Nephron progenitor cell (in vitro differentiated cells): ENCODE measurements at places on chromosomes 5 and 9.

DNA sequence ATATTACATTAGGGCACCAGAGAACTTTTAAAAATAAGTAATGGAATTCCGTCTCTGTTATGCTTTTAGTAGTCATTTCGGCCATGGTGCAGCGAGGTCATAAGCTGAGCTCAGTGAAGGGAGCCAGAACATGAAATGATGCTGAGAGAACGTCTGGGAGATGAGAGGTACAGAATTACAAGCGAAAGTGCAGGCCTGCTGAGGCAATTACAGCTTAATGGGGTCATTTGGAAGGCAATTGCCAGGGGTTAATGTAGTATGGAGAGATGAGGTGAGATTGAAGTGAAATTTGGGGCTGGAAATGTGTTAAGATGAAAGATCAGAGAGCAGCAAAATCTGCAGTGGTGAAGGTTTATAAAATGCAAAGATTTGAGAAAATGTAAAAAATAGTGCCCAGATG is 96.5 kb downstream of the PBX3 start:
- peaks cover 54% of the 10 kb centered on the region for H3K4me1 ChIP-seq
- H3K27me3 ChIP-seq: peaks cover 9% of the 10 kb centered on the region
- DNase-seq: no peak
- H3K4me3 ChIP-seq: peak overlapping the region; percentile 10
- H3K27ac ChIP-seq: no peak overlapping the region

DNA sequence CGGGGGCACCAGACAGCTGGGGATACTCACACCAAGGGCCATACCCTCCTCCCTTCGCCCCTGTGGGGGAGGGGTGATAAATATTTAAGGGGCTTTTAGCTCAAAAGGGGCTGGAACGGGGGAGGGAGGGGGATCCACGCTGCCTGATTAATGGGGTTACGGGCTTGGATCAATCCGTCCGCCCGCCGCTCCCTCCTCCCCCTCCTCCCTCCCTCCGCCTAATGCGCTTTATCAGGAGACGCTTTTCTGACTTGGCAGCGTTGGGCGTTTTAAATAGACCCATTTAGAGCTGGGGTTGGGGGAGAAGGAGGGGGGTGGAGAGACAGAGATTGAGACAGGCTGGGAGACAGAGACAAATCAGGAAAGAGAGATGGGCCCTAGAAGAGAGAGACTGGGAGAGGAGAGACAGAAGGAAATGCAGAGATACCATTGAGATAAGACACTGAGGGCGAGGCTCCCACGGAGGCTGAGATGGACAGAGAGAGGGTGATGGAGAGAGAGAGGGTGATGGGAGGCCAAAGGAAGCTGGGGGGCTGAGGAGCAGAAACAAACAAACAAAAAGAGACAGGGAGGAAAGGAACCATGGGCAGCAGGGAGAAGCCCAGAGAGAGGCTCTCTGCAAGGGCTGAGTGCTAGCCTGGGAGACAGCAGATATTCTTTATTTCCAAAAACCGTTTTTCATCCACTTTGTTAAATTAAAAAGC is 10.3 kb downstream of the CNTFR start:
- H3K36me3 ChIP-seq: no peaks in the 10 kb centered on the region
- peak; percentile 61 for DNase-seq
- peak overlapping the region; percentile 93 for H3K27ac ChIP-seq
- peak overlapping the region; percentile 72 for H3K4me3 ChIP-seq
- H3K27me3 ChIP-seq: peaks cover 5% of the 10 kb centered on the region

DNA sequence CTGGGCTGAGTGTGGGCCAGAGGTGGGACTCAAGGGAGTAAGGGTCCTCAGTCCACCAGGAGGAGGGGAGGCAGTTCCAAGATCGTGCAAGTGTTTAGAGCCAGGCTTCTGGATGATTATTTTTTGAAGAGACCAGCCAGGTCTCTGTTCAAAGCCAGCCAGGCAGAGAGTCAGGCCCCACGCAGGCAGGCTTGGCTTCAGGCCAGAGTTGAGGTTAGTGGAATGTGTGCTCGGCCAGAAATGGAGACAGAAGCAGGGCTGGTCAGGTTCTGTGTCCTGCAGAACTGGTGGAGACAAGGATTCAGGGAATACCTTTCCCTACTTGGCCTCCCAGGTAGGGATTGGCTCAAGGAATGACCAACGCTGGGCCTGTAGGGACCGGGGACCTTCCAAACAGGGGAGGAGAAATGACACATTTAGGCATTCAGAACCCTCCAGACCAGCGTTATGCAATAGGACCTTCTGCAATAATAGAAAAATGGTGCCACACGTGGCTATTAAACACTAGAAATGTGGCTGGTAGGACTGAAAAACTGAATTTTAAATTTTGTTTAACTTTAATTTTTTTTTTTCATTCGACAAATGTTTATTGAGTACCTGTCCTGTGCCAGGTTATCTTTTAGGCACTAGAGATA is 106.2 kb downstream of the CMYA5 start:
- no peak overlapping the region for H3K27ac ChIP-seq
- peaks cover 31% of the 10 kb centered on the region for H3K36me3 ChIP-seq
- H3K27me3 ChIP-seq: peaks cover 1% of the 10 kb centered on the region
- H3K4me3 ChIP-seq: no peak overlapping the region

GRCh38 chr9:119255116-119255515 is 114.1 kb downstream of the BRINP1 start:
- no peaks in the 10 kb centered on the region for H3K36me3 ChIP-seq
- no peak overlapping the region for H3K4me3 ChIP-seq
- no peak for DNase-seq
- H3K4me1 ChIP-seq: peaks cover 12% of the 10 kb centered on the region
- H3K27ac ChIP-seq: peak overlapping the region; percentile 27
- peaks cover 5% of the 10 kb centered on the region for H3K27me3 ChIP-seq

DNA sequence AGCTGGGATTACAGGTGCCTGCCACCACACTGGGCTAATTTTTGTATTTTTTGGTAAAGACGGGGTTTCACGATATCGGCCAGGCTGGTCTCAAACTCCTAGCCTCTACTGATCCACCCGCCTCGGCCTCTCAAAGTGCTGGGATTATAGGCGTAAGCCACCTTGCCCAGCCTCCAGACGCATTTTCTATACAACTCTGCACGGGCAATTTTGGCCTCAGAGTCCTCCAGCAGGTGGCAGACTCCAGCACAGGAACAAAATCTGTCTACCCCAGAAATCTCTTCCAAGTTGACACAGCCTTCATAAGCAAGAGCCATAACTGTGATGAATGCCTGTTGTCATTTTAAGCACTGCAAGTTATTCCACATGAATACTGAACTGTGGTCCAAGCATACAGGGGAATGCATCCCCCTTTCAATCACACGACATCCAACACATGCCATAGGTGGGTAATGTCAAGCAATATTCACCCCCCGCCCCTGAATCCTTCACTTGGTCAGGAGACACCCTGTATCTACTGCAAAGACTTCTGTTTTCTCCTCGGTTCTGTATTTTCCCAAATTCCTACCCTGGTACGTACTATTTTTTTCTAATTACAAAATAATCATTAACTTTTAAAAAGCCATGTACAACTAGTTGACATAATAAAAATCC is 50.8 kb downstream of the ALDH7A1 start:
- H3K36me3 ChIP-seq: peaks cover 27% of the 10 kb centered on the region
- peaks cover 9% of the 10 kb centered on the region for H3K4me1 ChIP-seq
- H3K4me3 ChIP-seq: no peak overlapping the region
- H3K27me3 ChIP-seq: no peaks in the 10 kb centered on the region
- H3K27ac ChIP-seq: no peak overlapping the region
- DNase-seq: peak; percentile 19

GRCh38 chr5:93621327-93621798 is 38.3 kb downstream of the NR2F1 start:
- H3K4me3 ChIP-seq: peak overlapping the region; percentile 84
- H3K27ac ChIP-seq: no peak overlapping the region
- no peaks in the 10 kb centered on the region for H3K36me3 ChIP-seq
- H3K27me3 ChIP-seq: peaks cover 43% of the 10 kb centered on the region

DNA sequence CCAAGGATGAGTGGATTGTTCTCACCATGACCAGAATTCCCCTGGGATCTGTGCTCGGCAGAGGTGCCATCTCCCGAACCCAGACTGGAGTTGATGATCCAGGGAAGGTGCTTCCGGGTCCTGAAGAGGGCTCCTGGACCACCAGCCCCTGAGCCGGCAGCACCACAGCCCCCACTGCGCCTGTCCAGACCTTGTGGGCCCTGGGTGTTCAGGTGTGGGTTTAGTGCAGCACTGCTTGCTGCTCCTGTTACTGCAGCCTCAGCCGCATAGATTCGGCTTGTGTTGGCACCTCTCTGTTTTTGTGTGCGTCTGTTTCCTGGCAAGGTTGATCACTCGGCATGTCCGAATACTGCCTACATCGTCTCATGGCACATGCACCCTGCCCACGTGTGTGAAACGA is 16.3 kb upstream of the NPM1 start:
- no peak overlapping the region for H3K4me3 ChIP-seq
- peaks cover 36% of the 10 kb centered on the region for H3K27me3 ChIP-seq
- H3K36me3 ChIP-seq: no peaks in the 10 kb centered on the region
- H3K27ac ChIP-seq: peak overlapping the region; percentile 32

- peaks cover 9% of the 10 kb centered on the region for H3K36me3 ChIP-seq
- H3K27me3 ChIP-seq: no peaks in the 10 kb centered on the region
- no peak overlapping the region for H3K27ac ChIP-seq
- no peak overlapping the region for H3K4me3 ChIP-seq
- no peaks in the 10 kb centered on the region for H3K4me1 ChIP-seq
These were observed 268.6 kb downstream of the FER start for GRCh38 chr5:109016300-109016699.

GRCh38 chr5:99315413-99316183 is 386.8 kb upstream of the CHD1 start:
- H3K4me1 ChIP-seq: peaks cover 7% of the 10 kb centered on the region
- H3K4me3 ChIP-seq: no peak overlapping the region
- no peak for DNase-seq

DNA sequence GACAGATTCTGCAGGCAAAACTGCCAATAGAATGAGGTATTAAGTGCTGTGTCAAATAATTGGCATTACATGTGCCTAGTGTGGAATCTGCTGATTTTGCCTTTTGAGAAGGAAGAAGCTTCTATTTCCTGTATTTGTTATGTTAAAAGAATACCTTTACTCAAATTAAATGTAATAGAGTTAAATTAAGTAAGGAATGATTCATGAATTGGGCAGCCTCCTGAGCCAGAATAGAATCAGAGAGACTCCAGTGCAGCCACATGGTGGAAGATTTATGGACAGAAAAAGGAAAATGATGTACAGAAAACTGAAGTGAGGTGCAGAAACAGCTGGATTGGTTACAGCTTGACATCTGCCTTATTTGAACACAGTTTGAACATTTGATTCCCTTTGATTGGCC is 464.4 kb upstream of the SEMA6A start:
- no peak for DNase-seq
- H3K27ac ChIP-seq: no peak overlapping the region
- H3K27me3 ChIP-seq: no peaks in the 10 kb centered on the region
- H3K4me1 ChIP-seq: no peaks in the 10 kb centered on the region

GRCh38 chr5:126869005-126869451 is 92.1 kb downstream of the LMNB1 start:
- H3K27ac ChIP-seq: peak overlapping the region; percentile 96
- H3K27me3 ChIP-seq: peaks cover 2% of the 10 kb centered on the region
- peaks cover 9% of the 10 kb centered on the region for H3K36me3 ChIP-seq
- DNase-seq: peak; percentile 62
- peak overlapping the region; percentile 66 for H3K4me3 ChIP-seq

- no peak for DNase-seq
- no peak overlapping the region for H3K27ac ChIP-seq
- H3K4me3 ChIP-seq: no peak overlapping the region
- H3K4me1 ChIP-seq: no peaks in the 10 kb centered on the region
These were observed 344.1 kb downstream of the SEMA5A start for GRCh38 chr5:9201761-9202160.

- peak overlapping the region; percentile 37 for H3K4me3 ChIP-seq
- no peak overlapping the region for H3K27ac ChIP-seq
- peaks cover 16% of the 10 kb centered on the region for H3K4me1 ChIP-seq
- H3K27me3 ChIP-seq: peaks cover 100% of the 10 kb centered on the region
- no peaks in the 10 kb centered on the region for H3K36me3 ChIP-seq
- no peak for DNase-seq
These were observed 18.8 kb downstream of the BTNL9 start for GRCh38 chr5:181058786-181059296.

DNA sequence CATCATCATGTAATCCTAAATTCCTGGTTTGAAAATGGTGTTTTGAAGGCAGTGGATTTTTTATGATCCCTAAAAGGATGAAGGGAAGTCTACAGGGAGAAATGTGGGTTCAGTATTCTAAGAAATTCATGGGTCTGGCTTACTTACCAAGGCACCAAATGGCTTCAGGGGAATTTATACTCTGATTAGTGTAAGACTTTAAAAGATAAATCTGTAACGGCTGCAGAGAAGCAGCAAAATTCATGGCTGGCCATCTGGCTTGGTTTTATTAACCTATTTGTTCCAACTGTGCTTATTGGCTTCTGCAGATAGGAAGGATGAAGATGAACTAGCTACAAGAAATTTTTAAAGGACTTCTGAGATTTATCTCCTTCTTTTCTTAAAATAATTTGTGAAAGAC is 222.8 kb downstream of the TENT4A start:
- H3K4me1 ChIP-seq: no peaks in the 10 kb centered on the region
- DNase-seq: no peak
- H3K27ac ChIP-seq: no peak overlapping the region
- H3K4me3 ChIP-seq: no peak overlapping the region

DNA sequence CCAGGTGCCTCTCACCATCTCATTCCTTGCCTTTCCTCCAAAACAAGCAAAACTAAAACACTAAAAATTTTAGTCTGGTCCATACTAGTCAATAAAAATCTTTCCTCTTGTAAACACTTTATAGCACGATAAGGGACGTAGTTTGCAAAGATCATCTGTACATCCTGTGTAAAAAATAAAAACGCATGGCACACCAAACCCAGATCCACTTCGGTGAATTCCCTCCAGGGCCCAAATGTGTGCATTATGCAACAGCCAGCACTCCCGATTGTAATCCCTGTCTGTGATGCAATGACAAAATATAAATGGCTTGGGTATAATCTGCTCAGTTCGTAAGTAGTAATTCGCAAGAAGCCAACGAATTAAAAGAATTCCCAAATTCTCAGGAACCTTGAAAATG is 1.4 kb downstream of the FAM169A start:
- H3K36me3 ChIP-seq: peaks cover 7% of the 10 kb centered on the region
- peak overlapping the region; percentile 98 for H3K4me3 ChIP-seq
- peak overlapping the region; percentile 98 for H3K27ac ChIP-seq

- no peak overlapping the region for H3K4me3 ChIP-seq
- no peaks in the 10 kb centered on the region for H3K36me3 ChIP-seq
- H3K27me3 ChIP-seq: no peaks in the 10 kb centered on the region
- H3K4me1 ChIP-seq: peaks cover 57% of the 10 kb centered on the region
- DNase-seq: no peak
- no peak overlapping the region for H3K27ac ChIP-seq
These were observed 222.6 kb downstream of the EBF1 start for GRCh38 chr5:158877124-158877581.

DNA sequence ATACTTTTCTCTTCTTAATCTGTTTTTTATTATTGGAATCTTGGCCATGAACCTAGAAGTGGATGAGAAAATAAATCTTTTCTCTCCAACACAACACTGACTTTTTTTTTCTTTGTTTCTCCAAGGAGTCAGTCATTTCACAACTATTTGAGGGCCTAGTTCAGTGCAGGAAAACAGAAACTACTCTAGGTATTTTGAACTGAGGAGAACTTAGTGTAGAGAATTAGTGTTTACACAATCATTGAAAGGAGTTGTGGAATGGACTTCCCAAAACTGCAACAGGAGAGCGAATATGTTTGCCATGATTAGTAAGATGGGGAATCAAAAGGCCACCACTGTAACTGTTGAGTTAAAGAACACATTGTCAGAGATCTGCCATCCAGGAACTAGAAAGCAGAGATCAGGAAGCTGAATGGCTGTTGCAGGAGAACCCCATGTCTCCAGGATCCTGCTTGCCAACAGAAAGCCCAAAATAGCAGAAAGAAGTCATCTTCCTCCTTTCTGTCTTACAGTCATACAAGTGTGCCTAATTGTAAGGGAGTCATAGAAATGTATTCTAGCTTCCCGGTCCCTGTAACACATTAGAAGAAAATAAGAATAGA is 20.3 kb upstream of the PCDH1 start:
- H3K4me1 ChIP-seq: peaks cover 11% of the 10 kb centered on the region
- no peaks in the 10 kb centered on the region for H3K36me3 ChIP-seq
- H3K27ac ChIP-seq: no peak overlapping the region
- H3K4me3 ChIP-seq: no peak overlapping the region
